ENCODE measurements at places on chromosomes 1 and 21.

GRCh38 chr1:167631386-167631935, 1.4 kb downstream of the RCSD1 start:
- no peak for DNase-seq

GRCh38 chr1:220003015-220003414, 43.3 kb downstream of the EPRS1 start:
- DNase-seq = no peak

- no peak for DNase-seq
Observed at GRCh38 chr1:242770366-242770765, 245.9 kb upstream of the PLD5 start.

GRCh38 chr21:34962586-34963222, 86.4 kb downstream of the RUNX1 start:
- DNase-seq = no peak

- DNase-seq = no peak
Observed at GRCh38 chr1:178275049-178275448, 181.1 kb downstream of the RASAL2 start.

- DNase-seq = no peak
Observed at GRCh38 chr1:4395676-4396075, 258.7 kb upstream of the AJAP1 start.

- DNase-seq = no peak
Observed at GRCh38 chr1:172467446-172467845, 23.6 kb upstream of the PIGC start.

DNA sequence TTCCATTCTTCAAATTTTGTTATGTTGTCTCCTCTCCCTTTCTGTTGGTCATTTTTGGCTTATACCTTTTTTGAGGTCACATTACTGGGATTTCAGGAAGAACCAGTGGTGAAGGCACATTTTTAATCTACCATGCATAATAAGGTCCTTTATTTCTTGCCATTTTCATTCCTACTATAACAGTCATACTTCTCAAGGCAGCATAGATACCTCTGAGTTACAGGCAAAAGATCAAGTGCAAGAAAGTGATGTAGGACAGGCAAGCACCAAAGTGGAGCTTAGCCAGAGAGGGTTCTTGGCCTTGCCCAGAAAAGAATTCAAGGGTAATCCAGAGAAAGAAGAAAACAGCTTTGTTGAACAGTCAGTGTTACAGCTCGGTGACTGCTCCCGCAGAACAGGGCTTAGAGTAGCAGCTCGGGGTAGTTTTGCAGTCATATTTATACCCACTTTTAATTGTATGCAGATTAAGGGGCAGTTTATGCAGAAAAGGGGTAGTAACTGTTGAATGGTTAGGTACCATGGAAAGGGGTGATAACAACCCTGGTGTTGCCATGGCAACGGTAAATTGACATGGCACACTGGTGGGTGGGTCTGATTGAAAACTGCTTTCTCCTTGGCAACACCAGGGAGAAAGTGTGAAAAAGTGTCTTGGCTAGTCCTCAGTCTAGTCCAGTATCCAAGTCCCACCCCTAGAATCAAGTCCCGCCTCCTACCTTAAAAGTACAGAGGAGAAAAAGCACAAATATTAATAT, 39.6 kb upstream of the DOCK7 start:
- DNase-seq = no peak

DNA sequence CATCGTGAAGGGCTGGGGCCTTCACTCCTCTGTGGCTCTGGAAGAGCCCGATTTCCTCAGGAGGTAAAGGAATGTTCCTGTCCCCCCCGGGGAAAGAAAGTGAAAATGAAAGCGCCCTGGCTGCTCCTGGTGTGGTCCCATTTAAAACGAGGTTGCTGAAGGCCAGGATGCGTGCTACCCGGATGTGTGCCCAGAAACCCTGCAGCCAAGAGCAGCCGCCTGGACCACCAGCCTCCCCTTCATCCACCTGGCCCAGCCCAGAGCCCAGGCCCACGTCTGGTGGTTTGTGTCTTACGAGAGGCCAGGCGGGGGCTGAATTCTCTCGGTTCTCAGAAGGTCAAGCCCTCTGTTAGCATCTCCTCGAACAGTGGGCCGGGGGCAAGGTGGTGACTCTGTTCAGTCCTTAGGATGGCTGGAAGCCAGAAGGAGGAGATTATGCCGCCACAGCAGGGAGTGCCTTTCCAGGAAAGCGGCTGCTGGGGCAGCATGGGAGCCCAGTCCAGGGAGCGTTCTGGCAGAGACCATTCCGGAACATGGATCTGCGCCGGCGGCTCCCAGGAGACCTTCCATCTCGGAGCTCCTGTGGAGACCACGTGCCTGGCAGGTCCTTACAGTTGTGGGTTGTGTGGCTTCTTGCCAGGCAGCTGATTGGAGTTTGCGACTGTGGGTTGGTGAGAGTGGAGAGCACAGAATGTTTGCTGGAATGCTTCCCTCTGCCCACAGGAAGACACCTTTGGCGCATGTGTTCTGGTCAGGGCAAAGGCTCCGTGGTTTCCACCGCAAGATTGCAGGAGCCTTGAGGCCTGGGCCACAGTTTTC, 1.4 kb downstream of the GUK1 start:
- DNase-seq = no peak

DNA sequence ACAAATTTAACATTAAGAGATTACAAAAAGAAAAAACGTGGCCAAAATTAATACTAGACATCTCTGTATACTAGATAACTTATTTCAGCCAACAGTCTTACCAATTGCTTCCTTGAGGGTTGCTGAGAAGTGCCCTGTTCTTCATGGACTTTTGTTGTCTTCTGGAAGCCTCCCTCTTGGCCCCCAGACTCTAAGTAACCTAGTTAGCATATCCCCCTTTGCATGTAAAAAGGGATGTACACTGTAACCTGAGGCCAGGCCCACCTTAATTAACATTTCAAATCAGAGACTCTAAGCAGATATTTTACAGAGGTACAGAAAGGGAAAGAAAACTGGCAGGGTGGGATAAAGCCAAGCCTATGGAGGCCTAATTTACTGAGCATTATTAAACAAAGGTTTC, 1047.3 kb downstream of the ADGRL2 start:
- DNase-seq = no peak

DNA sequence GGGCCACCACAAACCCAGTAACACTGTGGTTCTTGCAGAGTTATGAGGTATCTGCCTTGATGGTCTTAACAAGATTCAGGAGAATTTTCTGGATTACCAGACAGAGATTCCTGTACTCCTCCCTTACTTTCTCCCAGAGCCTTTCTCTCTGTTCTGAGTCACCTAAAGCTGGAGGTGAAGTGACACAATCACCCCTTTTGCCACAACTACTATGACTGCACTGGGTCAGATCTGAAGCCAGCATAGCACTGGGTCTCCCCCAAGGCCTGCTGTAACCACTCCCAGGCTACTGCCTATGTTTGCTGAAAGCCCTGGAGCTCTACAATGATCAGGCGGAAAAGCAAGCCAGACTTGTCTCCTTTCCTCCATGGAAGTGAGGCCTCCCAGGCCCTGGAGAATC, 156.7 kb upstream of the NEGR1 start:
- no peak for DNase-seq

- no peak for DNase-seq
Observed at GRCh38 chr1:201006450-201006849, 17.1 kb downstream of the KIF21B start.

GRCh38 chr21:26140926-26141325, 29.6 kb downstream of the APP start:
- no peak for DNase-seq

GRCh38 chr1:157438613-157439012, 113.7 kb downstream of the FCRL5 start:
- no peak for DNase-seq

DNA sequence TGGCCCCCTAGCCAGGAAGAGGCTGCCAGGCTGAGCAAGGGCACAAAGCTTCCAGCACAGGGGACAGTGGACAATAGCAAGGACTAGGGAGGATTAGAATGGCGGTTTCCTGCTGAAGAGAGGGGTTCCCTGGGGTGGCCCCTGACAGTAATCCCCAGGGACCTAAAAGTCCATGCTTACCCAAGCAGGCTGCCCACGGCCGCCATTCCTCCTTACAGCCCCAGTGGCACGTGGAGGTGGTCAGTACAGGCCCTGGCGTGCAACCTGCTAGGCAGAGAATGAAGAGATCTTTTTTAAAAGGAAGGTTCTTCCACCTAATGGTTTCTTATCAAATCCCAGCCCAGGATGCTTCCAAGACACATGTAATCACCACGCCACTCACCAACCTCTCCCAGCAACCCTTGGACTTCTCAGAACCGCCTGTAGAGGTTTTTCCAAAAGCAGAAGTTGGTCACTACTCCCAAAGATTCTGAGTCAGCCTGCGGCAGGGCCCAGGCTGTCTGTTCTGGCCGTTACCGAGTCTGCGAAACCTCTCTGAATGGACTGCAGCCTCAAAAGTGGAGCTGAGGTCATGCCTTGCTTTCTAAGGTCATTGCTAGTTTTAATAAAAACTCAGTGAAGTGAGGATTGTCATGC, 926 bp downstream of the MRPL55 start:
- no peak for DNase-seq

DNA sequence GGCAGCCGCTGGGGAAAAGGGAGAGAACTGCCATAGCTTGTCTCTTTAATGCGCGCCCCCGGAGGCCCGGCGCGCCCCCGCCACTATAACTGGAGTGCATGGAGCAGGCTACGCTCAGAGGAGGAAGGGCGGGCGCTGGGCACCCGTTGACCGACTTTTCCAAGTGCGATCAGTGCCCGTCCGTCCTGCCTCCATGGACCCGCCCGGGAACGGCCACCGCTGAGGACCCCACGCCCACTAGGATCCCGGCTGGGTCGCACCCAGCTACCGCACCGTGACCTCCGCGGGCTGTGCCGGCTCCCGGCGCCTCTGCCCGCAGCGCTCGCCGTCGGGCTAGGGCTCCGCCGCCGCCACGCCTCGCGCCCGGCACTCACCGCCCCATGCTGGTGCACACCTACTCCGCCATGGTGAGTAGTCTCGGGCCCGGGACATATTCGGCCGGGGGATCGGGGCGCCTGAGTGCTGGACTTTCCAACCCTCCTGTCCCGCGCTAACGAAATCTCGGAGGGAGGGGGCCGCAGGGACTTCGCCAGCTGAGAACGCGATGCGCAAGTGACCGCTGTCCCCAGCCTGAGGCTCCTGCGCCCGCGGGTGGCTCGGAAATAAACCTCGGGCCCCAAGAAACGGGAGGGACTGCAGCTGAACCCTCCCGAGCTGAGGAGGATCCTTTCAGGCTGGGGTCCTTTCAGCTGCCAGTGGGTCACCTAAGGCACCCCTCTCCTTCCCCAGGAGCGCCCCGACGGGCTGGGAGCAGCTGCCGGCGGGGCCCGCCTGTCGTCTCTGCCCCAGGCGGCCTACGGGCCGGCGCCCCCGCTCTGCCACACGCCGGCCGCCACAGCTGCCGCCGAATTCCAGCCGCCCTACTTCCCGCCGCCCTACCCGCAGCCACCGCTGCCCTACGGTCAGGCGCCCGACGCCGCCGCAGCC, at the start of gene TFAP2E:
Gene TFAP2E, plus strand, starts transcription at position 117 of the 927 bp plus-strand sequence. Its CDS starts 264 bp downstream, at position 381.
- DNase-seq = no peak

GRCh38 chr1:147719711-147720225, 40.6 kb downstream of the GJA5 start:
- no peak for DNase-seq

GRCh38 chr21:45768740-45769048, 125.2 kb downstream of the PCBP3 start:
- no peak for DNase-seq

- DNase-seq = no peak
Observed at GRCh38 chr1:43220905-43221778, 48.6 kb upstream of the TMEM125 start.

GRCh38 chr1:150905301-150905700, 18.4 kb downstream of the CTXND2 start:
- DNase-seq = no peak

DNA sequence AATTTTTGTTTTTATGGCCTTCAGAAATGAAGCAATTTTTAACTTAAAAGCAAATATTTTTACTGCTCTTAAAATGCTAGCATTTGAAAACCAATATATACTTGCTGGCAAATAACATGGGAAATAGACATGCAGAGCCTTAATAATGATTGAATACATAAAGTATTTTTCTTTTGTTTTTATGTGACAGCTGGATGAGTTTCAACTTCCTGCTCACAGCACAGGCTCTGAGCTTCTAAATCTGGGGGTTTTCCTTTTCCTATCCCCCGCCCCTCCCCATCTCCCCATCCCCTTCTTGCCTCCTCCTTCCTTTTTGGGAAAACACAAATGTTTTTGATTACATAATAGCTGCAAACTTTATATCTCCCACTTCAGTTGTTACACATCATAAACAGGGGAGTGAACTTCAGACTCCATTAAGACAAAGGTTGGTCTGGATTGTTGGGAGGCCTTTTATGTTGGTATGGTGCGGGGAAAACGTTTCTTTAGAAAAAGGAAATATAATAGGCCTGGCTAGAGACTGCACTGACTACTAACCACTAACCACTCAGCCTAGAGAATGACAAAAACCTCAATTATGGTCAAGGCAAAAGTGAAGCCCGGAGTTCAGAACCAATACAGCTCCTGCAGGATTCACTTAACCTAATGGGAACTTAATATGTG, 116.1 kb upstream of the GORAB start:
- DNase-seq = no peak

- no peak for DNase-seq
Observed at GRCh38 chr1:225908773-225909172, 15.3 kb downstream of the PYCR2 start.

GRCh38 chr1:228317891-228318810, 88.5 kb downstream of the TRIM11 start:
- no peak for DNase-seq

GRCh38 chr1:65458730-65459396, 38.4 kb downstream of the LEPR start:
- DNase-seq = no peak

DNA sequence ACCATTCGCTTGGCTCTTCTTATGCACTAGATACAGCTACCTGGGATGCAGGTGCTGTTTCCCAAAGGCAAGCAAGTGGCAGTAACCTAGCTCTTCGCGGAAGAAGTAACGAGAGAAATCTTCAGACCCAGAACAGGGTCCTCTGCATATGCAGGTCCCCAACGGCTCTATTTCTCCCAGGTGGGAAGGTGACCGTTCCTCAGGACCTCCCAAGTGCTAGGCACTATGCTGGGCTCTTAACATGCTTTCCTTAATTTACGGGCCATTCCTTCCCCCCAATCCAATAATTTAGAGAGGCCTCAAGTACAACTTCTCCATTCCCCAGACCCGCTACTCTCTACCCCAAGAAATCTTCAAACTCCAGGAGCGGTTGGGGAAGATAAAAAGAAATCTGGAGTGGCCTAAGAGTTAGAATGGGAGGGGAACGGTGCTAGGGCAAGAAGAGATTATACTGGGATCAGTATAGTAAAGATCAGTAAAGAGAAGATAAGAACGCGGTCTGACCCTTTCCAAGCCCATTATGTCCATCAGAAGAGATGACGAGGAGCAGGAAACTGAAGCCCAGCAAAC, 410 bp downstream of the TXNDC12 start:
- DNase-seq = no peak

DNA sequence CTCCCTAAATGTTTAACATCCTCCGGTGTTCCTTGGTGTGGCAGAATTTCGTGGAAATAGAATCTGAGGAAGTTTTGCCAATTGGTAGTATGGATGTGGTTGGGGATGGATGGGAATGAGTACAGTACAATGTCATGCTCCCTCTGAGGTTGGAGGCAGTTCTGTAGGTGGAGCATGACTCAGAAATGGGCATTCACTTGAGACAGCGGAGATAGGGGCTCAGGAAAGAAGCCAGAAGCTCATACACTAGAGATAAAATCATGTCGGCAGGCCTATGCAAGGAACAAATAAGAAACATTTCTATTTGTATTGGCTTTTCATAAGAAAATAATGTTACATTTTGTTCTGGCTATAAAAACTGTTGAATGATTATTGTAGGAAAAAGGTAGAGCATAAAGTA, 196.0 kb downstream of the URB2 start:
- DNase-seq = no peak
